ENCODE measurements at places on chromosomes 12 and 14. TPM values are rescaled to one million over a fixed set of nuclear protein-coding genes. Genes with fewer than 3 reads are reported as not detected.

The HOTAIR gene
- not detected for total RNA-seq

The SIX1 gene
- not detected for total RNA-seq

The GPR68 gene
- total RNA-seq = 0.41 TPM

DNA sequence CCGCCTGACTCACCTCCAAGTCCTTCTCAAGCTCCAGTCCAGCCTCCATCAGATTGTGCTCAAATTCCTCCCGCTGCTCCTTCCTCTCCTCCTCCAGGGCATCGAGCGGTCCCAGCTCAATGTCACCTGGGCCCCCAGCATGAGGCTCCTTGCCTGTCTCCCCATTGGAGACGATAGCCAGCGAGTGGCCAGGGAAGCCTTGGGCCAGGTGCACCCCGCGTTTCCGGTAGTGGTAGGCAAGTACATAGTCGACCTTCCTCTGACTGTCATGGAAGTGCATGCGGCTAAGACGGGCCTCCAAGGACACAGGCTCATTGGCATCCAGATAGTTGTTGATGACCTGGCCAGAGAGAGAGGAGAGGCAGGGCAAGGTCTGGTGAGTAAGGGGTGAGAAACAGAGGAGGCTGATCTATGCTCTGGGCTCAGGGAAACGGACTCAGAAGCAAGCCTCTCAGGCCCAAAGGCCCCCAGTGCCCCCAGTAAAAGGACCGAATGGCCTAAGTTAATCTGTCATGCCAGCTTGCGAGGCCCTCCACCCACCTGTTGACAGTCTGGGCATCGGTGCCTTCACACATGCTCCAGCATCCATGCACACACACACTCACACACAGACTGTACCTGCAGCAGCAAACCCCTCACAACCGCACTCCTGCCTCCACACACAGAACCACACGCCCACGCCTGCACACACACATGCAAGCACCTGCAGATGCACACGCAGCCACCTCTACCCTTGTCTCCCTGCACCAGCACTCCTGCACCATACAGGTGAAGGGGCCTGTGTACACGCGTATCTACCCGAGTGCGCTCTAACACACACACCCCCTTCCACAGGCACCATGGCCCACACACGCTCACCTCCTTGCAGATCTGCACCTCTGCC, 23.8 kb downstream of the ANO2 start:
- DNase-seq = no peak

DNA sequence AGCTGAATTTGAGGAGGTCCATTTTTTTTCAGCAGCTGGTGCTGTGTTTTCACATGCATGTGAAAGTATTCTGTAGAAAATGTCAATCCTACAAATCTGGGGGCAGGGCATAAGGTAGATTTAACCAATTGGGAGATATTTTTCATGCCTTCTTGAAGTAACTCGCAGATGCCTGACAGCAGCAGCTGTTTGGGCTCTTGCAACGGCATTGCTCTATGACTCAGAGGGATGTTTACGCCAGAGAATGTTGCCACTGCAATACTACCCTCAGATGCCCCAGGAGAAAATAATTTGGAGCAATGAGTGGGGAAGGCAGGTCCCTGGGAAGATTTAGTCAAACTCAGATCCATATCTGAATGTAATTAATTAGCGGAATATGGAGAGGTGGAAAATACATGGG, 42.5 kb upstream of the MYBPC1 start:
- DNase-seq = no peak

GRCh38 chr12:124874988-124875802, 11.5 kb upstream of the SCARB1 start:
- no peak for DNase-seq

- no peak for DNase-seq
Measured at GRCh38 chr12:101733166-101733565, 6.1 kb downstream of the SYCP3 start.

All from left ventricle myocardium inferior (tissue), 1 donor.